ENCODE measurements at places on chromosomes 12 and 14. TPM values are rescaled to one million over a fixed set of nuclear protein-coding genes. Genes with fewer than 3 reads are reported as not detected.

The LRTM2 gene
- 8.1 TPM for total RNA-seq

The PTPN11 gene
- 89.2 TPM for total RNA-seq

The SLCO1B1 gene
- total RNA-seq: not detected

The ACOT4 gene
- 1.6 TPM for total RNA-seq

Measured in parietal lobe (tissue), 2 donors.